ENCODE measurements at places on chromosomes 7 and 10.

GRCh38 chr7:36475381-36475780 lies 85.7 kb downstream of the ANLN start:
- DNase-seq: no peak

DNA sequence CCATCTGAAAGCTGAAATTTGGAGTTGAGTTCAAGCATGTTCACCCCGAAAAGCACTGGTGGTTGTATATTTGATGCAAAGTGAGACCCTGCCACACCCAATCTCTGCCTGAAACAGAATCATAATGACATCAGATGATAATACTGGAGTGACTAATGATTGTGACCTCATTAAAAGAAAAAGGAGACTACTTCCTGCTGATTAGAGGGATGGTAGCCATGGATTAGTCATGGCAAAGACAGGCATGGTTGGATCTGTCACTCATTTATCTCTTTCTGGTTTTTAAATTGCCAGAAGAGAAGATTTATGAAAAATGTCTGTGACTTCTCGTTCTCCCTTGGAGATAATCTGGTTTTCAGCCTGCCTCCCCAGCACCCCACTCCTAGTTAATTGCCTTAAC lies 101.2 kb downstream of the BAMBI start:
- no peak for DNase-seq

- DNase-seq: no peak
Observed at GRCh38 chr7:24652251-24652939, 79.1 kb downstream of the PALS2 start.

GRCh38 chr10:99777918-99778714 lies 4.3 kb upstream of the ABCC2 start:
- DNase-seq: no peak

GRCh38 chr10:79904671-79905321 lies 44.1 kb downstream of the SFTPD start:
- DNase-seq: no peak

DNA sequence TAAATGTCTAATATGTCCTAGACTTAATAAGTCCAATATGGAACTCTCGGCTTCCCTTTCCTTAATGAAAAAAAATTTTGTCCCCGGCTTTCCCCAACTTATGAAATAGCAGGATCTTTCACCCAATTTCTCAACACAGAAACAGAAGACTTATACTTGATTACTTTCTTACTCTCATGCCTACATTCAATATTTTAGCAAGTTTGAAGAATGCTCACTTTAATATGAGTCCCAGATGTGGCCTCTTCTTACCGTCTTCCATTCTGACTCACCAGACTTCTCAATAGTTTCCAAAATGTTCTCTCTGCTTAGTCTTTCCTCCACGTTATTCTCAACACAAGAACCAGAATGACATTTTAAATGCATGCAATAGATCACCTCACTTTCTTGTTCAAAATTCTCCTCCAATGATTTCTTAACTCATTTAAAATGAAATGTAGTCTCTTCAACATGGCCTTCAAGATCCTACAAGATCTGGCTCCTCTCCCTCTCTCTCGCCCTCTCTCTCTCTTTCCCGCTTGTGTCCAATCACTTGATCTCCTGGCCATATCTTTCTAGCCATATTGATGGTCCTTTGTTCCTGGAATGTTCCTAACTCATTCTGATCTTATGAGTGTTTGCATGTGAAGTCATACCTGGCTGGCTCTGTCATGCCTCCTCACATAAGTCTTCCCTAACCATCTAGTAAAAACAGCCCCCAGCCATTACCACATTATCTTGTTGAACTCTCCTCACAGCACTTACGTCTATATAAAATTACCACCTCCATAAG lies 119.7 kb upstream of the FAM3C start:
- no peak for DNase-seq

GRCh38 chr10:28387140-28387539 lies 84.3 kb upstream of the MPP7 start:
- DNase-seq: no peak

- no peak for DNase-seq
Observed at GRCh38 chr10:48501787-48502771, 102.8 kb downstream of the ARHGAP22 start.

DNA sequence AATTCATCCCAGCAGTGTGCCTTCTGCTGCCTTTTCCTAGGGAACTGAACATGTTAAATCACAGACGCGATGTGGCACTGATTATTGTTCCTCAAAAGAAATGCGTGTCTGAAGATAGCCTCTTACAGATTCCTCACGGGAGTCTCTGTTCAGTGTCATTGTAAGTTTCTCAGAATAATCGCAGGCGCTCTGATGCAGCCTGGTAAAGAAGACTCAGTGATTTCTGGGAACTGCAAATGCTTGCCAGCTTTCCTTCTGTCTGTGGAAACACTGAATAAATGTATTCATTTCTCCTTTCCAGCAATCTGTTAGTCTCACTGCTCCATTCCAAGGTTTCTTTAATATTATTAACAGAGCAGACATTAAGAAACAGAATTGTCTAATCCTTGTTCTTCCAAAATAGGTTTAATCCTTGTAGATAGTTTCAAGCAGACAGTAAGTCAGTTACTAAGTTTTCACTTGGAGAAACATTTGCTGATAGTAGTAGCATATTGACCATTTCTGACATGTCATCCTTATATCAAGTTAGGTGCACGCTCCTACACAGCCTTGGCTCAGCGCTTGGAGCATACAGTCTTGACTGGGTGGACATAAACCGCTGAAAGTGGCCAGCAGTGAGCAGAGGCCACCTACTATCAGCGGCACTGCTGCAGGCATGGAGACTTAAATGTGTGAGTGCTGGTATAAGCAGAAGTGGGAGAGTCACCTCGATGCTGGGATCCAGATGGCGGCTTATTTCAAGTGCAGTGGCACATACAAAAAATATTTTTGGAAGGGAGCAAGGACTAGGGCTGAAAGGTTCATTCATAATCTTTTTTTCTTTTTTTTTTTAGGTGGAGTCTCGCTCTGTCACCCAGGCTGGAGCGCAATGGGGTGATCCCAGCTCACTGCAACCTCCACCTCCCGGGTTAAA lies 27.7 kb downstream of the MMRN2 start:
- DNase-seq: no peak

GRCh38 chr10:133056651-133057178 lies 31.0 kb upstream of the ADGRA1 start:
- no peak for DNase-seq

- no peak for DNase-seq
Observed at GRCh38 chr10:29835055-29835454, 200.3 kb upstream of the SVIL start.

DNA sequence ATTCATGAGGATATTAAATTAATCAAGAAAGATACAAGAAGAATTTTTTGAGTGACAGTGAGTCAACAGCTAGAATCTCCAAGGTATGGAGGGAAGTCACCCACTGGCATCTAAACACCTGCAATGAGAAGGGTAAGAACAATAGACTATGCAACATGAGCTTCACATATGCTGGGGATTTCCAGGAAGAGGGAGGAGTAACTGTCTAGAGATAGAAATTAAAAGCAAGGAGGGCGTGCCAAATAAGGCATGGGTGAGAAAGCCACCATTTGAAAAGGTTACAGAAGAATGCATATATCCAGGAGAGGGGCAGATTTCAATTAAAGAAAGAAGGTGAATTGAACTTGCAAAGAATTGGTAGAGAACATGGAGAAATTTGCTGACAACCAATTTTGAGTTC lies 365.7 kb downstream of the GPR37 start:
- no peak for DNase-seq

DNA sequence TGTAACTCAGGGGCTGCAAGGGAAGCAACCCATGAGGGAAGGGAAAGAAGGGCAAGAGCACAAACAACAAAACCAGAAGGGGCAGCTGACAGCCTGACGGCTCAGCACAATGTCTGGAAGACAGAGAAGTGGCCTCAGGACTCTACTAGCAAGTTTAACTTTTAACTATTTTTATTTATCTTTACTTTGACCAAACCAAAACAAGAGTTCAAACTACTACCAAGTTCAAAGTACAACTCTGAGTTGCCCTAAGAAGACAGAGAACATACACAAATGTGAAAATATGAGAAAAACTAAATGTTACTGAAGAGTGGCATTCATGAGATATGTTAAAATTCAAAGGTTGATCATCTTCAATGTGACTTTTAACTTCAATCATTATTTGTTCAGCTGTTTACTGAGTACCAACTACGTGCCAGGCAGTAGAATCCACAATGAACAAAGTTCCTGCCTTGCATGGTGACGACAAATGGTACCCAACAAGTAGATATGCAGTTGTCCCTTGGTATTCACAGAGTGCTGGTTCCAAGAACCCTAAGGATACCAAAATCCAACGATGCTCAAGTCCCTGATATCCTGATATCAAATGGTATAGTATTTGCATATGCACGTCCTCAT lies 19.7 kb downstream of the NUDCD3 start:
- DNase-seq: no peak

- DNase-seq: no peak
Observed at GRCh38 chr10:13161857-13162271, 506 bp downstream of the MCM10 start.

DNA sequence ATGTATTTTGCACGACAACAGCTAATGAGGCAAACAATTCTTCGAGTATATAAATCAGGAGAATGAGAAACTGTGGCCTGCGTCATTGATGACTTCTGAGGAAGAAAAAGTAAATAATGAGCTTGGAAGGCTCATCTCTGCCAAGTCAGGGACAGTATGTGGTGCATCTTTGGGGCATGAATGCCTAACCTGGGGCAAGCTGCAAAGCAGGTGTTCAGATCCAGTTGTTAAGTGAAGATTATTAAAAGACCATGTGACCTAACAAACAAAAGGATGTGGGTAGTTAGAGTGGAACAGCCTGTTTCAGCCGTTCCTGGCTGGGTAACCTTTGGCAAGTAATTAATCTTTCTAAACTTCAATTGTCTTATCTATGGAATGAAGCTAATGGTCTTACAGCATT lies 93.0 kb downstream of the LYZL2 start:
- no peak for DNase-seq

DNA sequence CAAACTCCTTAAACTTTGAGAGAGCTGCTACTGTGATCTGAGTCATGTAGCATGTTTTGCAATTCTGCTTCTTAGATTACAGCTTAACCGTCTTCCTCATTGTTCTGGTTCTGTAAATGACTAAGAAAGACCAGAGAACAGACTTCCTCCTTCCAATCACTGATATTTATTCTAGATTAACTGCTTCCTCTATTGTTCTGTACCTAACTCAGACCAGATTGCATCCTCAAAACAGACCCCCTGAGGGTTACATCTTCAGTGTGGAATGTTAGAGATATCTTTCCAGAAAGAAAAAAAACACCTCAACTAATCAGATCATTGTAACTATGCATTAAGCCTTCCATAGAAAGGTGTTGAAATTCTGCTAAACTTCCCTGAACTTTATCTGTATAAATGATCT lies 5.7 kb upstream of the PIP start:
- DNase-seq: no peak

- peak; percentile 47 for DNase-seq
Observed at GRCh38 chr7:876972-877311, 588 bp downstream of the GET4 start.

- no peak for DNase-seq
Observed at GRCh38 chr10:100730725-100731406, 14.5 kb upstream of the PAX2 start.

DNA sequence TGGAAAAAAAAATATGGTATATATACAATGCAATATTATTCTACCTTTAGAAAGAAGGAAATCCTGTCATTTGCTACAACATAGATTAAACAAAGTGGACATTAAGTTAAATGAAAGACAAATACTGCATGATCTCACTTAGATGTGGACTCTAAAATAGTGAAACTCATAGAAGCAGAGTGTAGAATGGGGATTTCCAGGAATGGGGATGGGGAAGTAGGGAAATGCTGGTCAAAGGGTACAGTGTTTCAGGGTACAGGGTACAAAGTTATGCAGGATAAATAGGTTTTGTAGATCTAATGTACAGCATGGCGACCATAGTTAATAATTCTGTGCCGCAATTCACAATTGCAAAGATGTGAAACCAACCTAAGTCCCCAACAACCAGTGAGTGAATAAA lies 385.5 kb downstream of the SFMBT2 start:
- DNase-seq: no peak
